ENCODE measurements at places on chromosomes 16 and 17. TPM values are rescaled to one million over a fixed set of nuclear protein-coding genes. Genes with fewer than 3 reads are reported as not detected.

DNA sequence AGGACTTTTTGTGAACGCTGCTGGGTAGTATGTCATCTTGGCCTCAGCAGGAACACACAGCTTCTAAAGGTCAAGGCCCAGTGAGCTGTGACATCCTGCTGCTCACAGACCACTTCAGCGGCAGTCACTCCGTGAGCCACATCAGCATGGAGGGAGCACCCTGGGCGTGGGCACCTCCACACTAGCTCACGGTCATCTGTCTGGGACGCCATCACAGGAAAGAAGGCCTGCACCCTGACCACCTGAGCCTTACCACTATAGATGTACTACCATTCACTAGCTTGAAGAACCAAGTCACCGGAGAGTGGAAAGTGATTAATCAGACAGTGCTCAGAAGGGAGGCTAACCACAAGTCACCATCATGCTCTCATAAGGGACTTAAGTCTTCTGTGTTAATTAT is 3.3 kb downstream of the AXIN1 start:
- no peak for DNase-seq

LYRM9 gene
- total RNA-seq, result 9.5 TPM

DNA sequence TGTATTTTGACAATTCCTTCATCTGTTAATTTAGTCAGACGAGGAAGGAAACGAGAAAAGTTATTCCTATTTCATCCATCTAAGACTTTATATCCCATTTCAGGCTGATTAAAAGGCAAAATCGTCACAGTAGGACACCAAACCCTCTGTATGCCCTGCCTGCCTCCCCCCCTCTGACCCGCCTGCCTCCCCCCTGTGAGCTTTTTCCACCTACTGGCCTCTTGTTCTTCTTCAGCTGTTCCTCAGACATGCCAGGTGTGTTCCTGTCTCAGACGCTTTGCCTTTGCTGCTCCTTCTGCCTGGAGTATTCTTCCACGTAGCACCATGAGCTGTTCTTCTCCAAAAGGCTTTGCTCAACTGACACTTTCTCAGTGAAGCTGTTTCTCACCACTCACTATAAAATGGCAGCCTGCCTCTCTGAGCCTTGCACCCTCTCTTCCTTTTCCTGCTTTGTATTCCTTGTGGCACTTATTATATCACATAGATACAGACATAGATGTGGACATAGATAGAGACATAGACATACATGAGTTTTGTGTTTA is 723.4 kb downstream of the MAF start:
- DNase-seq, result no peak

GRCh38 chr17:16351831-16352230 is 1.4 kb downstream of the CENPV start:
- DNase-seq, result no peak

DNA sequence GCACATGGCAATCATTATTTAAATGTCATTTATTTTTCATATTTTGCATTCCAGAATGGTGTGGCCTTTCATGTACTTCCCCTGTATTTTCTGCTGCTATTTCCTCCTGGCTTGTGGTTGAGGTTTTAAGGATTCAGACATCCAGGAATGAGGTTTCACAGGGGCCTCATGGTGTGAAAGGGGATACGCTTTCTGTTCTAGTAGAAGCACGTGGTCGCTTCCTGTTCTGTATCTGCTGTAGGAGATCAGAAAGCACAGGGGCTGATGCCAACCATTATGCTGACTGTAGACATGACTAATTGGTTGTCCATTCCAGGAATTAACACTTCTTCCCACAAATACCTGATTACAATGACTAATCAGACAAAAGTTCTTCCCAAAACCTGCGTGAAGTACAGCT is 405.9 kb downstream of the SHISA9 start:
- DNase-seq, result no peak

DNA sequence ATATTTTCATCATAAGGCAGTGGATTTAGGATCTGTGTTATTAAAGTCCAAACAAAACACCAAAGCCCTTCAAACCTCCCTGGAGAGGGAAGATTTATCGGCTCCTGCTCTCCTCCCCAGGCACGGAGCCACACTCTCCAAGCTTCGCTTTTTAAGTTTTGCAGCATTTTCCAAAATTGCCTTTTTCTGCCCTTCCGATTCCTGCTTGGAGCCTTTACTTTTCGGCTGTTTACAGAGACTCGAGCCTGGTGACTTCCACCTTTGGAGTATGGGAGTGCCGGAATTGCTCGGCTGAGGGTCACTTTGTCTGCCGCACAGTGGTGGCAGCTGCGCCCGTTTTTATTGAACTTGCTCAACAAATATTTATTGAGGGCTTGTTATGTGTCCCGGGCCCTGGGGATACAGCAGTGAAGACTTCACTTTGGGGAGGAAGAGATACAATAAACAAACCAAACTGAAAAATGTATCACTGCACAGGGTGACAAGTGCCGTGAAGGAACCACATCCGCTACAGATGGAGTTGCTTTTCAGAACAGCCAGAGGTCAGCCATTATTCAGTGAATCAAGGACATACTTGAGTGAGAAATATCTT is 185.5 kb downstream of the NTN1 start:
- DNase-seq, result no peak

DNA sequence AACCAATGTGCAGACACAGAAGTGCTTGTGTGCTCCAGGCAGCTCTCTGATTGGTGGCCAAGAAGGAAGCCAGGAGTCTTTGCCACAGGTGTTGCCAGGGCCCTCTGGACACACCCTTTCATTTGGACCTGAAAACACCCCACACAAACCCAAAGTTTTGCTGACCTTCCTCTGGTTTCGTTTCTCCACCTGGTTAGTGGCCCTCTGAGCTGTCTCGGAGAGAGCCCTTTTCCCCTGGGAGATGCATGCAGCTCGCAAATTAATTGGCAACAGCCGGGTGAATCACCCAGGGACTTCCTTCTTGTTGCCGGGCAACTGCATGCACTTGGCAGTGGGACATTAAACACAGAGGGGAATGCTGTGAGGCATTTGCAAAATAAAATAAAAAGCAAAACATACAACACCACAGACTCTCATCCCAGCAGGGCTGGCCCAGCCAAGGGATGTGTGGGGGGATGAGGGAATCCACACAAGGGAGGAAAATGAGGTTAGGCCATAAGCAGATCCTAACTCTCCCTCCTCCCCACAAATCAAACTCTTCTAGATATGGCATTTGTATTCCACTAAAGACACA is 286.6 kb downstream of the SOX9 start:
- no peak for DNase-seq

SYNGR3 gene
- 3.3 TPM for total RNA-seq

GRCh38 chr17:41278176-41278955 is 2.9 kb downstream of the KRTAP9-7 start:
- no peak for DNase-seq

NPIPA7 gene
- 10.3 TPM for total RNA-seq

- DNase-seq, result no peak
Measured at GRCh38 chr17:58278661-58279015, 2.1 kb downstream of the MPO start.

TBC1D3H gene
- not detected for total RNA-seq

VASN gene
- 4.0 TPM for total RNA-seq

- no peak for DNase-seq
Measured at GRCh38 chr16:76235426-76235825, 41.8 kb upstream of the CNTNAP4 start.

- DNase-seq, result no peak
Measured at GRCh38 chr17:65609286-65609685, 47.8 kb upstream of the AXIN2 start.

PLA2G10 gene
- total RNA-seq, result 2.2 TPM

DNA sequence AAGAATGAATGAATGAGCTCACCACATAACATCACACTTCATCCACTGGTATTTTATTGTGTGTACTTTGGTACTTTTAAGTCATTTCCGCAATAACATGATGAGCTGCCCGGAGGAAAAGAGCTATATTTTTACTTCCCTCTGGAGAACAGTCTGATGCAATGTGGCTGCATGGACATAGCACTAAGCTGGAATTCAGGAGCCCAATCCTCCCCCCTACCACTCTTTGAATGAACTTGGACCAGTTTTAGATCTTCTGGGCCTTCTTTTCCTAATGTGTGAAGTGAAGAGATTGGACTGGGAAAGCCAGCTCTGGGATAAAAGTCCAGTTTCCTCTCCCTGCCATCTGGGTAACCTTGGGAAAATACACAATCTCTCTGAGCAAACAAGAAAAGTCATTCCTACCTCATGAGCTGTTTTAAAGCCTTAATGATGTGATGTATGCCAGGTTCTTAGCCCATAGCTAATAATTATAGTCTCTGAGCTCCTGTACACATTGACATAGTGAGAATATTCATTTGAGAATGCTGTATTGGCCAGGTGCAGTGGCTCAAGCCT is 79.3 kb downstream of the ABCC12 start:
- DNase-seq, result no peak

DNA sequence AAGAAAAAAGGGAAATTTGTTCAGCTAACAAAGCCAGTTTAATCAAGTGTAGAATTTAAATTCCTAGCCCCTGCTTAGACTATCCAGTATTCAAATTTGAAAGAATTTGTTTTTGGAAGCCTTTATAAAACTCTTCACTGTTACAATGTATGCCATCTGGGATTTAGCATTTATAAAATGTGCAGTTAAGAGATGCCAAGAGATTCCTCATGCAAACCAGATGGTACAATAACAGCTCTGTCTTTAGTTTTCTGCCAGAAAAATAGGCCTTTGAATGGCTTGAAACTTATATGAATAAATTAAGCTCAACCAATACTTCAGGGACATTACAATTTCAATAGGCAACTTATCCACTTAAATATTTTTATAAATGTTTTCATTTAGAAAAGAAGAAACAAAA is 6.8 kb upstream of the ANKS4B start:
- DNase-seq, result no peak

AGRP gene
- not detected for total RNA-seq

MVP gene
- total RNA-seq, result 9.0 TPM

DNA sequence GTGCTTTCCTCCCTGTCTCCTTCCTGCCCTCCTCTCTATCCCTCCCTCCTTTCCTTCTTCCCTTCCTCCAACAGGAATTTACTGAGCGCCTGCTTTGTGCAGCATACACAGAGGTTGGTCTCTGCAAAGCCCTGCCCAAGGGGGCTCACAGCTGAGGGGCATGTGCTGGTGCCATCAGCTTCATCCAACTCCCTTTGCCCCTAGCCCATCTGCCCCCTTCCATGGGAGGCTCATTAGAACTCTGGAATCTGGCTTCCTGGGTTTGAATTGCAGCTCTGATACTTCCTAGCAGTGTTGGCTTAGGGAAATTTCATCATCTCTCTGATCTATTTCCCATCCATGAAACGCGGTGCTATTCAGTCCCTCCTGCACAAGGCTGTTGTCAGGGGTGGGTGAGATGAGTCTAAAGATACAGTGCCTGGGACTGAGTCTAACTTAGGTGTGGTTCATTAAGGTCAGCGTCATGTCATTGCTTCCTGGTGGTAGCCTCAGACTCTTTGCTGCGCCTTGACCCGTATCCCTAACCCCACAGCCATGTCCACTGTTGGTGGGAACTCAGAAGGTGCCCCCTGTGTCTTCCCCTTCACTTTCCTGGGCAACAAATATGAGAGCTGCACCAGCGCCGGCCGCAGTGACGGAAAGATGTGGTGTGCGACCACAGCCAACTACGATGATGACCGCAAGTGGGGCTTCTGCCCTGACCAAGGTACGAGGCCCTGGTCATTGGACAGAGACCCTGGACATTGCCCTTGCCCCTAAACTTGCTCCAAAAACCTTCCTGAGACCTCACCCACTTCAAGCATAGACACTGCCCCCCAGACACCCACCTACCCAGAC is 10.3 kb downstream of the MMP2 start:
- no peak for DNase-seq

DNA sequence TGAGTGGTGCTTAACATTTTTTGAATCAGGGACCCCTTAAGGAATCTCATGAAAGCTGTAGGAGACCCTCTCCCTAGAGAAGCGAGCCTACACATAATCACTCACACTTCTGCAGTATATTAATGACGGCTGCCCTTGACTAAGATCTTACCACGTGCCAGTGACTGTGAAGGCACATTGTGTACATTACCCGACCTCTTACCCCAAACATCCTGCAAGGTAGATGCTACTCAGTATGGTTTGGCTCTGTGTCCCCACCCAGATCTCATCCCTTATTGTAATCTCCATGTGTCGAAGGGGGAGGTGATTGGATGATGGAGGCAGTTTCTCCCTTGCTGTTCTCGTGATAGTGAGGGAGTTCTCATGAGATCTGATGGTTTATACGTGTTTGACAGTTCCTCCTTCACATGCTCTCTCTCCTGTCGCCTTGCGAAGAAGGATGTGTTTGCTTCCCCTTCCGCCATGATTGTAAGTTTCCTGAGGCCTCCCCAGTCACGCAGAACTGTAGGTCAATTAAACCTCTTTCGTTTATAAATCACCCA is 54.2 kb downstream of the RTN4RL1 start:
- DNase-seq, result no peak

DNA sequence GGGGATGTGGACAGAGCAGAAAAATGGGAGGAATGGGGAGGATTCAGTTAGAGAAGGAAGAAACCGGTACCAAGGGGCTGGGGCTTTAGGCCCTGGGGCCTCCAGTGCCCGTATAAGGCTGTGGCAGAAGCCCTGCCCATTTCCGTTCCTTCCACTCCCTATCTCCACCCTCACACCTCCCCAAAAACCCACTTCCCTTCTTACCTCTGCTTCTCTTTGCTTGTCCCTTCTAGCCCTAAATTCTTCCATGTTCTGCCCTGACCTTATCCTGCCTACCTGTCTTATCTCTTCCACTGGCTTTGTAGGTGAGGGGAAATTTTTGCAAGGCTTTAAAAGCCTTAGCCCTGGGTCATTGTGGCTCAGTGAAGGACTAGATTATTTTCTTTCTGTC is 4.1 kb downstream of the RNF167 start:
- DNase-seq, result no peak

PRR29 gene
- total RNA-seq, result 3.7 TPM

DNA sequence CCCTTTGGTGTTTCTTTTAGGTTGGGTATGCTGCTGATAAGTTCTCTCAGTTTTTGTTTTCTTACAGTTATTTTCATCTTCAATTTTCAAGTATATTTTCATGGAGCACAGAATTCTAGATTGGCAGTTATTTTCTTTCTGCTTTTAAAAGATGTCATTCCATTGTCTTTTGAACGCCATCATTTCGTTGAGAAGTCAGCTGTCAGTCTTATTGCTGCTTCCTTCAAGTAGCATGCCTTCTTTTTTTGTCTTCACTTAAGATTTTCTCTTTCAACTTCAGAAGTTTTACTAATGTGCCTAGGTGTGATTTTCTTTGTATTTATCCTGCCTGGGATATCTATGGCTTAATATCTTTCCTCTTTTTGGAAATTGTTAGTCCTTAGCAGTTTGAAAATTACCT is 262.2 kb upstream of the PMFBP1 start:
- no peak for DNase-seq

QRICH2 gene
- 16.0 TPM for total RNA-seq

DNA sequence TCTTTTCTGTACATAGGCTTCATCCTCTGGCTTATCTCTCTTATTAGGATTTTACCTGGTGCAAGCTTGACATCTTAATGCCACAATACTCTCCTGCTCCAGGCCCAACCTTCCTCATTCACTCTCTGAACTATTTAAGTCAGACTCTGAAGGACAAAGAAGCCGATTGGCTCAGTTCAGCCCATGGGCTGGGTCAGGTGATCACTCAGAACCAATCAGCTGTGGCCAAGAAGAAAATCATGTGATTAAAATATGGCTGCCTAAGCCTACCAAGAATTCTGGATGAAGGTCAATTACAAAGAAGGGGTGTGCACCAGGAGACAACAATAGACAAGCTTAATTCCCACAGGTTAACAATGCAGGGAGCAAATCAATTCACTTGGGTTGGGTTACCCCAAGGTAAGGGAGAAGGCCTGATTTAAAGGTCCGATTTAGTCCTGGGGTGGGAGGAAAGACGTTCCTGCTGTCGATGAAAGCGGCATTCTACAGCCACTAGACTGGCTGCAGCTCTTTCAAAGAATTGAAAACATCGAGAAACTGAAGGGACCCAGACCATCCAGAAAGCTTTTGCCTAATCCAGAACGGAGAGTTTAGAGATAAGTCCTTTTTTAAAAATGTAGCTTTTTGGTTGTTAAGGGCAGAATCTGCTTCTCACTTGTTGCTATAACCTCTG is 42.9 kb upstream of the NFAT5 start:
- DNase-seq, result no peak

FBXO31 gene
- 23.5 TPM for total RNA-seq
